Small intestine (tissue), 16 donors: ENCODE measurements at places on chromosomes 5 and 9. TPM values are rescaled to one million over a fixed set of nuclear protein-coding genes. Genes with fewer than 3 reads are reported as not detected.

RAD1 gene
- 23.6 TPM for polyA plus RNA-seq

GRCh38 chr9:75242426-75242825, 154.1 kb downstream of the OSTF1 start:
- DNase-seq: no peak

DNA sequence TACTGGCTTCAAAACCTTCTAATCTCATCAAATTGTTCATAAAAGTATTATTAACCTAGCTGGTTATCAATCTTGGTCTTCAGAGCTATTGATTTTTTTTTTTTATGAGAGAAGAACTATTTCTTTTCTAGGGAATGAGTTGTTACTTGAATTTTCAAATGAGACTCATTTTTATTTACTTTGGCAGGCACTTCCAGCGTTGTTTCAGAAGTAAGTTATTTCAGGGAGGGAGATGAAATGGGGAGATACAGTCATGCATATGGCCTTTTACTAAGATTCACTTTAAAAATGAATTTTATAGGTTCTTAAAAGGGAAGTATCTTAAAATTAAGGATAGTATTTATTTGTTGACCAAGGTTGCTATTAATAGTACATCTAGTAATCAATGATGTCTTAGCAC, 129.6 kb downstream of the IZUMO3 start:
- no peak for DNase-seq

- peak; percentile 40 for DNase-seq
These were observed 77.3 kb downstream of the UBE2QL1 start for GRCh38 chr5:6525910-6526309.

- DNase-seq: no peak
These were observed 2.9 kb downstream of the RPL12 start for GRCh38 chr9:127448112-127448805.

TPPP gene
- polyA plus RNA-seq: 5.7 TPM

DNA sequence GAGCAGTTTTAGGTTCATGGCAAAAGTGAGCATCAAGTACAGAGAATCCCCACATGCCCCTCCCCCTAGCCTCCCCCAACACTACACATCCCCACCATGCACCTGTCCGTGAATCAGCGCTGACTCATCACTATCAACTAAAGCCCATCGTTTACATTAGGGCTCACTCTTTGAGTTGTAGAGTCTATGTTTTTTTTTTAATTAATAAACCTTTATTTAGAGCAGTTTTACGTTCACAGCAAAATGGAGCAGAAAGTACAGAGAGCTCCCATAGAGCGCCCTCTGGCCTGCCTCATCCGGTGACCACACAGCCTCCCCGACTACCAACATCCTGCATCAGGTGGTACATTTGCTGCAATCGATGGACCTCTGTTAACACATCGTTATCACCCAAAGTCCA, 47.9 kb upstream of the UNC5A start:
- no peak for DNase-seq

IFNK gene
- not detected for polyA plus RNA-seq

GRCh38 chr9:76369583-76369982, 24.6 kb downstream of the RFK start:
- DNase-seq: peak; percentile 69

DNA sequence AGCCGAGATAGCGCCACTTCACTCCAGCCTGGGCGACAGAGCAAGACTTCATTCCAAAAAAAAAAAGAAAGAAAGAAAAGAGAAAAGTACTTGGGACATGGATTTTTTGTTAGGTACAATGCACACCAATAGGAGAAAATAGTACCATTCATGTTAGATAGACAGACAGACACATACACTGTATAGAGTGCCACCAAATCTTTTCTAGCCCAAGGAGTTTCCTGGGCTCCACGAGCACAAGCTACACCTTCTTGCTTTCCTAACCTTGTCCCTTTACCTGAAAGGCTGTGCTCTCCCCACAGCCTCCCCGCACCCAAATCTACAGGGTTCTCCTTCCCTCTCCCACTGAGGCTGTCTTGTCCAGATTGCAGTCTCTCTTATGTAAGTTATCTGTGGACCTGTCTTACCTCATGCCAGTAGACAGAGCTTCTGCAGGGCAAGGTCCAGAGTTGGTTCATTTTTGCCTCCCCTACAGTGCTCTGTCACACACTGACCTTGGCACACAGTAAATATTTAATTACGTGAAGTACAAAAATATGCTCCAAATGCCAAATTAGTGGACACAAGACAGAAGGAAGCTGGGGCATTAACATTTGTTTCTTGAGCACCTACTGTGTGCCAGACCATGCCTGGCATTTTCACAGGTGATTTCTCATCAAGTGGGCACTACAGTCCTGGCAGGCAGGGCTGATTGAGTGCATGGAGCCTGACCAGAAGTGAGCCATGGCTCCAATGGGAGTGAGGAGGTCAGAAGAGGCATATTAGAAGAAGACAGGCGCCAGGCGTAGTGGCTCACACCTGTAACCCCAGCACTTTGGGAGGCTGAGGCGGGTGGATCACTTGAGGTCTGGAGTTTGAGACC, 5.9 kb downstream of the ALAD start:
- peak; percentile 44 for DNase-seq

PPP1R2B gene
- polyA plus RNA-seq: not detected

CATSPER3 gene
- 0.46 TPM for polyA plus RNA-seq

GRCh38 chr9:70387663-70388062, 26.8 kb downstream of the KLF9 start:
- no peak for DNase-seq

DNA sequence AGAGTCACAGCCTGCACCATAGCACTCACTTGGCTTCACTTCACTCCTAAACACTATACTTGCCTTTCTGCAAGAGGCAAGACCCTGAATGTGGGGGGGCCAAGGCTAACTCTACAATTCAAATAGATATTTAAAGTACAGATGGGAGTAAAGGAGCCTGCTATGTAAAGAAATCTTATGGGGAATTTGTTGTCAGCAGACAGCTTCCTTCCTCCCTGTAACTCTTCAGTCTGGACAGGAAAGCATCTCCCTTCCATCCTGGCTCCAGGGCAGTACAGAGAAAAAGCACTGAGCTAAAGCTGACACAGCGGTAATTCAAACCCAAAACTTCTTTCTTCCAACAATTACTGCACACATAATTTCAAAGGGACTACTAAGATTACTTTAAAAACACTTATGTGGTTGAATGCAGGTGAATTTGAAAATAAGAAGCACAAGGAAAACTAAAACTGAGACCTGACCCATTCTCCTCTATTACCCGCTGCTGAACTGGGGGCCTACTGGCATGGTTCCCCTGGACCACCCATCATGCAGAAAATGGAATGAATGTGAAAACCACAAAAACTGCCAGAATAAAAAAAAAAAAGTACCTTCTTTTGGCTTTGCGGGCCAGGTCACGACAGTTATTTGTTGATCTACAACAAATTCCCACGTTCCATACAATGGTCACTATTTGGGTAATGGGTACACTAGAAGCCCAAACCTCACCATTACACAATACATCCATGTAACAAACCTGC, 13.4 kb downstream of the VDAC1 start:
- no peak for DNase-seq

AQP7 gene
- polyA plus RNA-seq: 55.1 TPM

- no peak for DNase-seq
These were observed 29.0 kb upstream of the ANKRD33B start for GRCh38 chr5:10534561-10535530.

- no peak for DNase-seq
These were observed 13.0 kb downstream of the CXXC5 start for GRCh38 chr5:139660923-139661814.

GABRA6 gene
- polyA plus RNA-seq: not detected

GRCh38 chr9:131337131-131337848, 47.8 kb downstream of the PLPP7 start:
- no peak for DNase-seq

DNA sequence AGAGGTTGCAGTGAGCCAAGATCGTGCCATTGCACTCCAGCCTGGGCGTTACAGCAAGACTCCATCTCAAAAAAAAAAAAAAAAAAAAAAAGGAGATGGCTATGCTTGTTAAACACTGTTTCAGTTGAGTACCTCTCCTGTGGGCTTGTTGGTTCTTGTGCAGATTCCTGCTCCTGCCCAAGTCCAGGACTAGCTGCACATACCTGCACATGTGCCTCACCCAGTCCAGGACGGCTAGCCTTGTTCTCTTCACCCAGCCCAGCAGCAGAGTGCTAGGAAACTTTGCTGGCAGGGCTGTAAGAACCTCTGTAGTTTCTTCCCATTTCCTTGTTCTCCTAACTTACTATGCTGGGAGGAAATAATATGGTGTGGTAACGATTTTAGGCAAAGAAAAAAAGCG, 234.1 kb upstream of the DMRT1 start:
- DNase-seq: no peak

- peak; percentile 70 for DNase-seq
These were observed 5.5 kb upstream of the AQP3 start for GRCh38 chr9:33452828-33453271.

ANKRD18B gene
- not detected for polyA plus RNA-seq

GRCh38 chr9:84828046-84828445, 158.5 kb downstream of the NTRK2 start:
- no peak for DNase-seq

SLC6A19 gene
- polyA plus RNA-seq: 139 TPM

GRCh38 chr5:73496984-73497457, 1.2 kb upstream of the BTF3 start:
- DNase-seq: peak; percentile 73

- DNase-seq: no peak
These were observed 208.6 kb upstream of the RGMB start for GRCh38 chr5:98564836-98565235.

WDR31 gene
- not detected for polyA plus RNA-seq

KLHL3 gene
- 6.5 TPM for polyA plus RNA-seq

- no peak for DNase-seq
These were observed 90.4 kb downstream of the RIC1 start for GRCh38 chr9:5719100-5719926.

DNA sequence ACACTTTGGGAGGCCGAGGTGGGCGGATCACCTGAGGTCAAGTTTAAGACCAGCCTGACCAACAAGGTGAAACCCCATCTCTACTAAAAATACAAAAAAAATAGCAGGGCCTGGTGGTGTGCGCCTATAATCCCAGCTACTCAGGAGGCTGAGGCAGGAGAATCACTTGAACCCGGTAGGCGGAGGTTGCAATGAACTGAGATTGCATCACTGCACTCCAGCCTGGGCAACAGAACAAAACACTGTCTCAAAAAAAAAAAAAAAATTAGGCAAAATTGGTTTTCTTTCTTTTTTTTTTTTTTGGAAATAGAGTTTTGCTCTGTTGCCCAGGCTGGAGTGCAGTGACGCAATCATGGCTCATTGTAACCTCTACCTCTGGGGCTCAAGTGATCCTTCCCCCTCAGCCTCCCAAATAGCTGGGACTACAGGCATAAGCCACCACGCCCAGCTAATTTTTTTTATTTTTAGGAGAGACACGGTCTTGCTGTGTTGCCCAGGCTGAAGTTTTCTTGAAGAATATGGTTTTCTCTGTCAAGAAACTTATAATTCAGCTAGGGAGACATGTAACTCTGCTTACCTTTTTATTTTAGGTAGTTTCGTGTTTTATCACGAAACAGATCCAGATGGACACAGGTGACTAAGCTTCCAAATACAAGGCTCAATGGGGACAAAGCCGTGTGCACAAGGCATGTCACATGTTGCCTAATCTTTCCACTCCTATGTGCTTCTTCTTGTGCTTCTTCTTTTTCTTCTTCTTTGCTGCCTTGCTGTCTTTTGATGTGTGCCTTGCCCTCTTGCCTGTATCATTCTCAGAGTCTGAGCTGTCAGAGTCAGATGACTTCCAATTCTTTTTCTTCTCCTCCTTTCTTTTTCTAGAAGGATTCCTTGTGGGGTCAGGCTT, 14.3 kb downstream of the TTC1 start:
- DNase-seq: no peak

DNA sequence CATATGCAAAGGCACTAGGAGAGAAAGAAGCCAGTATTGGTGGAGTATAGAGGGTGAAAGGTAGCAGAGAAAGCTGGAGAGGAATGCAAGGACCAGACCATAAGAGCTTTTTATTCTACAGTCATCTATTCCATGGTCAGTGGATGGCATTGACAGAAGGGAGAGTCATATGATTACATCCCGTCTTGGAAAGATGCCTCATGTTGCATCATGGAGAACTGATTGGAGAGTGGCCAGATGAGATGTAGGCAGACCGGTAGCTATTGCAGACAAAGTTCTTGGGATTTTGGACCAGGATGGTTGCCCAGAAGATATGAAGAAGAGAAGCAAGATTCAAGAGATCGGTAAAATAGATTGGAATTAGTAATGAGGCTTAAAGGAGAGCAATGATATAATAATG, 260.7 kb downstream of the CHSY3 start:
- DNase-seq: no peak

GRCh38 chr9:121860744-121861143, 209.3 kb downstream of the DAB2IP start:
- no peak for DNase-seq

GRCh38 chr5:6734243-6734700, 21.0 kb downstream of the TENT4A start:
- no peak for DNase-seq

DNA sequence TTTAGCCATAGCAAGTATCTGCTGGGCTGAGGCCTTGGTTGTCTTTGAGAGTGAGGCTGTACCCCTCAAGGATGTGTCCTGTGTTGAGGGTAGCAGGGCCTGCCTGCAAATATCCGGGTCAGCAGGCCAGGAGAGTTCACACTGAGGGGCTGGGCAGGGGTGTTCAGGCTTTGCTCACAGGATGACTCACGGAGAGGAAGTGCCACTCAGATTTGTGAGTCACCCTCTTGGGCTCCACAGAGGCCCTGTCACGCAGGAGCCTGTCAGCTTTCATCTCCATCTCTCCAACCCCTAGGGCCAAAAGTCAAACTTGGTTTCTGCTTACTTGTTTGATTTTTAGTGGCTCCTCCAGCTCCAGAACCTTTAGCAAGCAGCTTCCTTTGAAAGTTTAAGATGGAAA, 211.5 kb downstream of the SEC61B start:
- DNase-seq: no peak
